Caco-2 (cell line): ENCODE measurements at places on chromosomes 1 and 21. TPM values are rescaled to one million over a fixed set of nuclear protein-coding genes. Genes with fewer than 3 reads are reported as not detected.

DNA sequence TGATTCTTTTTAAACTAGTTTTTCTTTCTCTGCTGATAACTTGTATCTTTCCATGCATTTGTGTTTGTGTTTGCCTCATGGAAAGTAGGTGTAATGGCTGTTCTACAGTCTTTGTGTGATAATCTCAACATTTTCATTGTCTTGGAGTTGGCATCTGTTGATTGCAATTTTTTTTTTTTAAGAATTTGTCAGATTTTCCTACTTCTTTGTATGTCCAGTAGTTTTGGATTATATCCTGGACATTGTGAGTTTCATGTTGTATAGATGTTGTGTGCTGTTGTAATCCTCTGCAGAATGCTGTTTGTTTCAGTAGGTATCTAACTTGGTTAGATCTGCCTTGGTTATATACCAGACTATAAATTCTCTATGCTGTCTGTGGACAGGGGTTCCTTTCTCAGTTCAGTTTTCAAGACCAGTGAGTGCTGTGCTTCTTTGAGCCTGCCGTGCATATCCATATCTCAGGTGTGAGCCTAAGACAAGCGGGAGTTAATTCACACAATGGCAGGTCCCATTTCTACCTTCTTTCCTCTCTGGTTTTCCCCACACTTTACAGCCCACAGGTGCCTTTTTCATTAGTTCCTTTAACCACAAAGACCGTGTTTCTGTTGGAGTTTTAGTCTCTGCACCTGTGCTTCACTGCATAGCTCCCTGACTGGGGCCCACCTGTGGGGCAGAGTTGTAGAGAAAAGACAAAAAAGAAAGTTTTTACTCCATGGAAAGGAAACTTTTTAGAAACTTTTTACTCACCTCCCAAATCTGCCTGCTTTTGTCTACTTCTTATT lies 69.9 kb downstream of the ITSN1 start:
- no peaks in the 10 kb centered on the region for H3K27me3 ChIP-seq
- peak overlapping the region; percentile 58 for H3K27ac ChIP-seq
- no peaks in the 10 kb centered on the region for H3K36me3 ChIP-seq
- DNase-seq, result no peak

DNA sequence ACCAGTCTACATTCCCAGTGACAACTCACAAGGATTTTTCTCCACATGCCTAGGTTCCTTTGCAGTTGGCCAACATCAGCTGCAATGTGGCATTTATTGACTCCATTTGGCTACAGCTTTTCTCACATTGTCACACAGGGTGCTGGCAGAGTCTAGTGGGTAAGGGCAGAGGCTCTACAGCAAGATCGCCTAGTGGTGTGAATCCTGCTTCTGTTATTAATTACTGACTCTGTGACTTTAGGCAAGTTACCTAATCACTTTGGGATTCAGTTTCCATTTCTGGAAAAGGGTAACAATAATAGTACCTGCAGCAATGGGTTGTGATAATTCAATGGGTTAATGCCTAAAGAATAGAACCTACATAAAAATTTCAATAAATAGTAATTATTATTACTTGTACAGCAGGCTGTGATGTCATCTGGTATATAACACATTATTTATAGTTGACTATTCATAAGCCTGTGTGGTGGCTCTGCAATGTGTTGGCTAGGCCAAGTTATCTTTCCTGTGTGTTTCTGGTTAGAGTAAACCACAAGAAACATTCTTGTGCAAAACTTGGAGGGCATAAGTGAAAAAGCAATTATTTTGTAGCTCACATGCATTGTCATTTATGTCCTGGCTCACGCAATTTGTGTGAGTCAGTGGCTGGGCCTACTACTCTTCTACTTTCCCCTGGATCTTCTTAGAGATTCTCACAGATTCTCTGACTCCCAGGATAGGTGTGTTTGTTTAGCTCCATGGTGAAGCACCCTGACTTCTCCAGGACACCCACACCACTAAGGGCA lies 59.5 kb downstream of the PTGS2 start:
- no peak overlapping the region for H3K27ac ChIP-seq
- no peak overlapping the region for H3K4me3 ChIP-seq
- no peak for DNase-seq
- no peaks in the 10 kb centered on the region for H3K27me3 ChIP-seq
- H3K36me3 ChIP-seq, result no peaks in the 10 kb centered on the region

DNA sequence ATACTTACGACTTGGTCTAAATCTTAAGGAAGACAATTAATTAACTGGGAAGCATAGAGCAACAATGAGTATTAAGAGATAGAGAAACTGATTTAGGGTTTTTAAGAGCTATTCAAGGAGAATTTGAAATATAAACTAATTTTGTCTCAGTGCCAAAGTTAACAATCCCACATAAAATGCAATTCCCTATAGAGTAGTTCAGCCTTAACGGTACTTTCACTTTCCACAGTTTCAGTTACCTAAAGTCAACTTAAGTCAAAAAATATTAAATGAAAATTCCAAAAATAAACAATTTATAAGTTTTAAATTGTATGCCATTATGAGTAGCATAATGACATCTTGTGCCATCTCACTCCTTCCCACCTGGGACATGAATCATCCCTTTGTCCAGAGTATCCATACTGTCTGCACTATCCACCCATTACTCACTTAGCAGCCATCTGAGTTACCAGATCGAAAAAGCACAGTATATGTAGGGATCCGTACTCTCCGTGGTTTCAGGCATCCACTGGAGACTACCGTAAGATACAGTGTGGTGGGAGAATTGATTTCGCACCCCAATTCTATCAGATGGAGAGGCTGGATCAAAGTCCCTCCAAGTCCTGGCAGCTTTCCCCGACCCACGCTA lies 4.8 kb upstream of the SARS1 start:
- no peaks in the 10 kb centered on the region for H3K27me3 ChIP-seq
- DNase-seq, result no peak
- H3K4me3 ChIP-seq, result no peak overlapping the region
- H3K27ac ChIP-seq, result no peak overlapping the region
- no peaks in the 10 kb centered on the region for H3K36me3 ChIP-seq
- H3K4me1 ChIP-seq, result no peaks in the 10 kb centered on the region

Gene PHACTR4
- total RNA-seq, result 31.1 and 35.5 TPM in 2 replicates

- H3K27me3 ChIP-seq, result no peaks in the 10 kb centered on the region
- H3K36me3 ChIP-seq, result no peaks in the 10 kb centered on the region
- H3K4me1 ChIP-seq, result no peaks in the 10 kb centered on the region
- H3K27ac ChIP-seq, result no peak overlapping the region
- no peak overlapping the region for H3K4me3 ChIP-seq
- DNase-seq, result no peak
These were observed 50.2 kb upstream of the ACTRT2 start for GRCh38 chr1:2971101-2971501.

Gene TMEM269
- total RNA-seq, result 0.58 and 0.68 TPM in 2 replicates

DNA sequence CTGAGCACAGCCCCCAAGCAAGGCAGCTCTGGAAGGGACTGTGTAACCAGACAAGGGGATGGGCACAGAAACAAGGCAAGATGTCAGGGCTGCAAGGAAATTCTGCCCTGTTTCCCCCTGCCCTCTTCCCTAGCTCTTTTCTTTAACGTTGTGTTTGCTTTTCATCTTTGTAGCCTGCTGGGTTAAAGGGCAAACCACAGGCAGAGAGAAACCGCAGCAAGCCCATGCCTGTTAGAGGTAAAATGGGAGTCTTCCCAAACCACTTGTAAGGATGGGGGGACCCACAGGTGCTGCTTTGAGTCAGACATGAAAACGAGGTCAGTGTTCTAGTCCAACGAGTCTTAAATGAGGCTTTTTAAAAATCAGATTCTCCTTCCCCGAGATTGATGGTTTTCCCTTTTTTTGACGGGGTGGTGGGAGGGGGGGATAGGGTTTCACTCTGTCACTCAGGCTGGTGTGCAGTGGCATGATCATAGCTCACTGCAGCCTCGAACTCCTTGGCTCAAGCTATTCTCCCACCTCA lies 13.3 kb downstream of the TGFBR3 start:
- no peaks in the 10 kb centered on the region for H3K27me3 ChIP-seq
- H3K4me3 ChIP-seq, result no peak overlapping the region
- peak overlapping the region; percentile 57 for H3K27ac ChIP-seq
- H3K4me1 ChIP-seq, result peaks cover 4% of the 10 kb centered on the region

- no peak for DNase-seq
- H3K4me1 ChIP-seq, result peaks cover 6% of the 10 kb centered on the region; the same call in 1 of the 2 replicates
- H3K27me3 ChIP-seq, result no peaks in the 10 kb centered on the region
- peak overlapping the region; percentile 57 for H3K4me3 ChIP-seq
These were observed 1.1 kb downstream of the LRRC8C start for GRCh38 chr1:89633800-89634625.

Gene HSPB7
- not detected in 2 replicates for total RNA-seq

- no peak for DNase-seq
- 0 out of 2 replicates have a peak, but pooled peaks cover 15% of the 10 kb centered on the region for H3K4me1 ChIP-seq
- no peaks in the 10 kb centered on the region for H3K36me3 ChIP-seq
These were observed 9.8 kb downstream of the SYTL1 start for GRCh38 chr1:27351541-27352107.

GRCh38 chr1:56123421-56123820 lies 455.9 kb downstream of the PLPP3 start:
- no peak overlapping the region for H3K27ac ChIP-seq
- no peak overlapping the region for H3K4me3 ChIP-seq
- no peak for DNase-seq

DNA sequence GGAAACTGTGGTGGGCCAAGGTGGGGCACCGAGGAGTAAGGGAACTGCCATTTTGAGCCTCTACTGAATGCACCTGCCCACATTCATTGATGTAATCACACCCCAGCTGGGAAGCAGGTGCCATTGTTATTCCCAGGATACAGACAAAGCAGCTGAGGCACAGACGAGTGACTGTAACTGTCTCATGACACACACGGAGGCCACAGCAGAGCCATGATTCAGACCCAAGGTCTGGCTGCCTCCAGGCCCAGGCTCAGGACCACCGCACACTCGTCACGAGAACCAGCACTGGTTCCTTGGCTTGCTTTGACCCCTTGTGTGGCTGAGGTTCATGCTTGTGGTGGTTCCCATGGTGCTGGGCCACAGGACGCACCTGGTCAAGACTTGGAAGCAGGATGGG lies 45.6 kb upstream of the CLIC4 start:
- no peaks in the 10 kb centered on the region for H3K36me3 ChIP-seq
- DNase-seq, result no peak
- H3K27me3 ChIP-seq, result no peaks in the 10 kb centered on the region
- no peaks in the 10 kb centered on the region for H3K4me1 ChIP-seq
- H3K27ac ChIP-seq, result no peak overlapping the region

GRCh38 chr21:15935530-15935929 lies 205.7 kb downstream of the USP25 start:
- no peaks in the 10 kb centered on the region for H3K27me3 ChIP-seq
- H3K4me3 ChIP-seq, result no peak overlapping the region
- H3K27ac ChIP-seq, result no peak overlapping the region
- no peaks in the 10 kb centered on the region for H3K36me3 ChIP-seq
- DNase-seq, result no peak

Gene SPRR2A
- not detected in 2 replicates for total RNA-seq

DNA sequence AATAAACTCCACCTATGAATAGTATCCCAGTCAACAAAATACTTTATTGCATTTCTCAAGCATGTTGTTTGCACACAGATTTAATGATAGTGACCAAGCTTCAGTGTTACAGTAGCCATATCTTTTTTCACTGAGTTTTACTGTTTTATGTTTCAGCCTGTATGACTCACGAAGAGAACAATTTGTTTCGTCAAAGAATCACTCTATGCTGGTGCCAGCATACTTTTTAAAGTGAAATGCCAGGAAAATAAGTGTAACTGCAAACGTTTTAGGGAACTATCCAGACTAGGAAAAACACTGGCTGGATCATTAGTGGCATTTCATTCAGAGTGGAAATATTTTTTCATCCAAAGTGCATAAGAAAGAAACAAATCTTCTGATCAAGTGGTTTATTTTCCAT lies 210.8 kb downstream of the COL11A1 start:
- no peaks in the 10 kb centered on the region for H3K4me1 ChIP-seq
- DNase-seq, result no peak
- no peaks in the 10 kb centered on the region for H3K27me3 ChIP-seq
- H3K4me3 ChIP-seq, result no peak overlapping the region
- H3K27ac ChIP-seq, result no peak overlapping the region
- no peaks in the 10 kb centered on the region for H3K36me3 ChIP-seq

DNA sequence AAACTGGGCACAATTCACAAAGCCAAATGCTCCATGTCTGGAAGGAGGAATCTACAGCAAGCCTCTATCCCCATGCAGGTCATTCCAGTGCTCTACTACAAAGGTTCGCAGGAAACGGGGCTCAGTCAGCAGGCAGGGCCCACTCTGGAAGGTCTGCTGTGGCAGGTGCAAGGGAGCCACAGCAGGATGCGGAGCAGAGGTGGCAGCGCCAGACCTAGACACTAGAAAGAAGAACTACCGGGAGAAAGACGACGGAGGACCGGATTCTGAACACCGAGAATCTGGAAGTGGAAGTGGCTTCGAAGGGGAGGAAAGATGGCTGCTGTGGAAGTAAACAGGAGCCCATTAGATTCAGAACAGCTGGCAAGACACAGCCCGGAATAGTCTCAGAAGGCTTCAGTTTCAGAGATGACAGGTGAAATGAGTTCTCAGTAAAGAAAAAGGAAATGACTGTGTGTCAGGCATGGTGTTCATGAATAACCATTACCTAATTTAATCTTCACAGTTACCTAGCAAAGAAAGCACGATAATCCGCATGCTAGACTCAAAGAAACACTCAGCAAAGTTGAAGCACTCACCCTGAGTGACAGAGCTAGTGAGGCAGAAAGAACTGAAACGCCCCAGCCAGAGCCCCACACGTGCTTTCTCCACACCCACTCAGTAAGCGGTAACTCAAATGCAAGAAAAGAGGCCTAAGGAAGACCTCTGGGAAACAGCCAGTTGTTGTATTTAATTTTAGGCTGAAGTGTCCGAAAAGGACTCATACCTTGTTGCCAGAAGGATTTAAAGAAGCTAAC lies 21.4 kb downstream of the SETD4 start:
- no peak overlapping the region for H3K4me3 ChIP-seq
- H3K27ac ChIP-seq, result no peak overlapping the region
- H3K36me3 ChIP-seq, result no peaks in the 10 kb centered on the region; the same call in 1 of the 2 replicates
- no peak for DNase-seq

GRCh38 chr1:232617237-232617636 lies 12.7 kb downstream of the SIPA1L2 start:
- no peaks in the 10 kb centered on the region for H3K27me3 ChIP-seq
- no peaks in the 10 kb centered on the region for H3K36me3 ChIP-seq
- H3K27ac ChIP-seq, result no peak overlapping the region
- H3K4me3 ChIP-seq, result no peak overlapping the region

Gene F5
- total RNA-seq, result 0.50 and 0.74 TPM in 2 replicates

DNA sequence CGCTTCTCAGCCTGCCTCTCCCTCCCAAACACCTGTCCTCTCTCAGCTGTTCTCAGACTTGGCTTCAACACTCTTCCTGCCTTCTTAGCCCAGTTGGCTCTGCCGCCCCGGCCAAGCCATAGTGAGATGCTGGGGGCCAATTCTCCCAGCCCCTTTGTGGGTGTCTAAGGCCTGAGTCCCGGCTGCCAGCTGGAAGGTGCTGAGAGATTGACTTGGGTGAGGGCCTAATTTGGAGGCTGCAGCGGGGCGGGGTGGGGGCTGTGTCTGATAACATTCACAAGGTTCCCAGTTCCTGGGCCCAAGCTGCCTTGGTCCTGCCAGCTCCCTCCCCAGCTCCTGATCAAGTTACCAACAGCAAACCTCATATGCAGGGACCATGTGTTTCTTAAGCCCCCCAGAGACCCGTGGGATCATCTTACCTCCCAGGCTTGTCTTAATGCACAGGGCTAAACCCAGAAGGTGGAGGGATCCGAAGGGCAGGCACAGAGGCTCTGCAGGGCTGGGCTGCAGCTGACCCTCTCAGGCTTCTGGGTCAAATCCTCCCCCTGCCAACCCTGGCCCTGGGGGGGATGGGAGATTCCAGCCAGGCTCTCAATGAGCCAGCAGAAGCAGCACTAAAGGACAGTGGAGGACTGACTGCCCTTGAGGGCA lies 9.8 kb downstream of the INKA2 start:
- no peak overlapping the region for H3K4me3 ChIP-seq
- H3K36me3 ChIP-seq, result no peaks in the 10 kb centered on the region
- no peaks in the 10 kb centered on the region for H3K27me3 ChIP-seq
- DNase-seq, result no peak
- no peaks in the 10 kb centered on the region; the same call in 1 of the 2 replicates for H3K4me1 ChIP-seq
